ENCODE measurements at places on chromosomes 4 and X.

- no peak overlapping the region for H3K4me3 ChIP-seq
- no peaks in the 10 kb centered on the region for H3K4me1 ChIP-seq
- H3K36me3 ChIP-seq, result no peaks in the 10 kb centered on the region
- DNase-seq, result no peak
- H3K27me3 ChIP-seq, result no peaks in the 10 kb centered on the region
- no peak overlapping the region for H3K27ac ChIP-seq
Measured at GRCh38 chr4:81304871-81305270, 89.8 kb upstream of the PRKG2 start.

DNA sequence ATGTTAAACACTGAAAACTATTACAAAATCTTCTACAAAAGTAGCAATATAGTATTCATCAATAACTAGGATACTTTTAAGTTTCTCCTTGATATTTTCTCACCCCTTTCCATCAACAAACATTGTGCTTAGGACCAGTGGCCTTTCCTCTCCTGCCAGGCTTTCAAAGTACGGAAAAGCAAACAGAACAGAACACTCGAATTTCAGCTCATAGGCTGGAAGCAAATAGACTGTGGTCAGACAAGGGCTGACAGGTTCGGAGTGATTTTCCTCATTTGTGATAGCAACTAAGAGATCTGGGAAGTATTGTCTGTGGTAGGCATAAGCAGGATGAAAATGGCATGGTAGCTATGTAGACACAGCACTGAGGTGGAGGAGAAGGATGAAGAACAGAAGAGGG, 68.6 kb upstream of the SORBS2 start:
- no peak overlapping the region for H3K4me3 ChIP-seq
- H3K4me1 ChIP-seq, result no peaks in the 10 kb centered on the region
- H3K27ac ChIP-seq, result no peak overlapping the region
- DNase-seq, result no peak
- H3K36me3 ChIP-seq, result no peaks in the 10 kb centered on the region
- no peaks in the 10 kb centered on the region for H3K27me3 ChIP-seq

DNA sequence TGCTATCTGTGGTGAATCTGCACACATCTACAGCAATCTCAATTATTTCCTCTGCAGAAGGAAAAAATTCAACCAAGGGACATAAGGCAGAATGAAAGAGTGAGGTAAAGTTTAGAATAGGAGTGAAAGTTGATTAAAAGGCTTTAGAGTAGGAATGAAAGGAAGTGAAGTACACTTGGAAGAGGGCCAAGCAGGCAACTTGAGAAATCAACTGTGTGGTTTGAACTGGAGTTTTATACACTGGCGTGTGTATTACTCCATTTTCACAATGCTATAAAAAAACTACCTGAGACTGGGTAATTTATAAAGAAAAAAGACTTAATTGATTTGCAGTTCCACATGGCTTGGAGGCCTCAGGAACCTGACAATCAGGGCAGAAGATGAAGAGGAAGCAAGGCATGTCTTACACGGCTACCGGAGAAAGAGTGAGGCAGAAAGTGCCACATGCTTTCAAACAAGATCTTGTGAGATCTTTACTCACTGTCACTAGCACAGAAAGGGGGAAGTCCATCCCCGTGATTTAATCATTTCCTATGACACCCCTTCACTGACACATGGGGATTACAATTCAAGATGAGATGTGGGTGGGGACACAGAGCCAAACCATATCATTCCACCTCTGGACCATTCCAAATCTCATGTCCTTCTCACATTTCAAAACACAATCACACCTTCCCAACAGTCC, 234.8 kb downstream of the IL15 start:
- no peaks in the 10 kb centered on the region for H3K27me3 ChIP-seq
- no peaks in the 10 kb centered on the region for H3K4me1 ChIP-seq
- no peaks in the 10 kb centered on the region for H3K36me3 ChIP-seq
- no peak for DNase-seq
- H3K4me3 ChIP-seq, result no peak overlapping the region

GRCh38 chrX:125532411-125533089, 212.9 kb downstream of the TEX13C start:
- no peaks in the 10 kb centered on the region for H3K4me1 ChIP-seq
- no peak overlapping the region for H3K27ac ChIP-seq
- no peaks in the 10 kb centered on the region for H3K36me3 ChIP-seq
- no peaks in the 10 kb centered on the region for H3K27me3 ChIP-seq
- no peak overlapping the region for H3K4me3 ChIP-seq
- DNase-seq, result no peak

DNA sequence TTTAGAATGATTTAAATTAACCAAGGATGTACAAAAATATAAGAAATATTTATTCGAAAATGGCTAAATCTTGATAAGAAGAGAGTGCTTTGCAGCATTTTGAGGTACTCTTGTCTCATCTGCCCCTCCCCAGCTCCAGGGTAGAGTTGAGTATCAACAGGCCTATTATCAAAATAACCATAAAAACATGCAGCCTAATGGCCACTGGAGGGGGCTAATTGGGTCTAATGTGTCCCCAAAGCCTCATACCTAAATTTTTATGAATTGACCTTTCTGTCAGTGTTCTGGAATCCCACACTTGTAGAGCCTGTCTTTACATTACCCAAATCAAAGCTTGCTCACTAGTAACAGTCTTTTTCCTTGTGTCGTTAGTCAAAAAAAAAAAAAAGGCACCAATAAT, 544.9 kb upstream of the CPXCR1 start:
- no peaks in the 10 kb centered on the region for H3K27me3 ChIP-seq
- H3K36me3 ChIP-seq, result no peaks in the 10 kb centered on the region
- no peak overlapping the region for H3K27ac ChIP-seq
- peak; percentile 51 for DNase-seq

DNA sequence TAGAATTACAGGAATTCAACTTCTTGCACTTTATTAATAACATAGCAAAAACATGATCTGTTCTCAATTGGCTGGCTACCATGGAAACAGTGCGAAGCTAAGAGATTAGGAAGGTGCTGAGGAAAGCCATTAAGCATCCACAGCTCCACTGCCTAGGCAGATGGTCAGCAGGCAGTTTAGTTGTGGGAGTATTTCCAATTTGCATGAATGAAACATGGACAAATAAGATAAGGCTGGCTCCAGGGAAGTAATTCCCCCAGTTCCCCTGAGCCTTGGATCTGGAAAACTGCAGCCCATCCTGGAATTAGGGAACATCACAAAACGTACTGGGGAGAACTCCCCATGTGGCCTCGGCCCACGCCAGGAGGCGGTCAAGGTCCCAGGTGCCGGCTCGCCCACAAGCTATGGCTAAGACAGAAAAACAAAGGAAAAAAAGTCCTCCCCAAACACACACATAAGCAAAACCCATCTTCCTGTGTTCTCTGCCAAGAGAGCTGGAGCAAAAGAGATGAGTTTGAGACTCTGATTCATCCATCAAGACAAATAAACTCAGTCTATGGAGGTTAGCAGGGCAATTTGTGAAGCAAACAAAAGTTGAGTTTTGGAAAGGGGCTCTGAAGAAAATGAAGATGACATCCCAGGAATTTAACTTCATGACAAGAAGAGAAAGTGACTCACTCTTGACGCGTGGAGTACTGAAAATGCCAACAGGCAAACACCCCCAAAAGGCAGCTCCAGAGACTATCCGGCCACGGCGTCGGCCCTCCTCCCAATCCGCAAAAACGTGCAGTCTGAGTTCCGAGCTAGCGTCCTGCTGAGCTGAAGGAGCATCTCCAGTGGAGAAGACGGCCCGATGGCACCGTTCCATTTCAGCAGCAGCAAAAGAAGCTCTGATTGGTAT, 45.1 kb downstream of the IGFBP7 start:
- no peaks in the 10 kb centered on the region for H3K4me1 ChIP-seq
- no peak overlapping the region for H3K4me3 ChIP-seq
- no peak overlapping the region for H3K27ac ChIP-seq
- no peak for DNase-seq

GRCh38 chr4:159541143-159541542, 438.3 kb downstream of the RAPGEF2 start:
- H3K27ac ChIP-seq, result no peak overlapping the region
- H3K4me1 ChIP-seq, result no peaks in the 10 kb centered on the region
- no peak for DNase-seq
- no peaks in the 10 kb centered on the region for H3K27me3 ChIP-seq

DNA sequence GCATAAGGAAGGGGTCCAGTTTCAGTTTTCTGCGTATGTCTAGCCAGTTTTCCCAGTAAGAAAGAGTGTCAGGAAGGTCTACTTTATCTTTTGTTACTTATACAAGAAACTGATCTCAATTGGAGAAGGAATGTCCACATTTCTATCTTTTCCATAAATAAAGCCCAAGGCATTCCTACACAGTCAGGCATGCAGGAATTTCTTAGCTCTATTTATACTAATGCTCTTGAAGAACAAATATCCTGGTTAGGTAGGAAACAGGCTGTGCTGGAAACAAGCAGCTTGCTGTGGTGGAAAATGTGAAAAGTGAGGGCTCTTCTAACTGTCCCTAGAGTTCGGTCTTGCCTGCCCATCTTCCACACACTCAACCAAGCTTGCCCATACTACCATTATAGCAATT, 37.9 kb upstream of the PITX2 start:
- no peak overlapping the region for H3K4me3 ChIP-seq
- H3K4me1 ChIP-seq, result no peaks in the 10 kb centered on the region

GRCh38 chr4:153785910-153786721, 2.8 kb downstream of the SFRP2 start:
- H3K4me3 ChIP-seq, result no peak overlapping the region
- H3K4me1 ChIP-seq, result no peaks in the 10 kb centered on the region
- H3K27ac ChIP-seq, result no peak overlapping the region
- DNase-seq, result peak; percentile 68
- H3K27me3 ChIP-seq, result no peaks in the 10 kb centered on the region

- no peak overlapping the region for H3K4me3 ChIP-seq
- H3K36me3 ChIP-seq, result no peaks in the 10 kb centered on the region
- no peak overlapping the region for H3K27ac ChIP-seq
- no peaks in the 10 kb centered on the region for H3K27me3 ChIP-seq
- H3K4me1 ChIP-seq, result peaks cover 25% of the 10 kb centered on the region
Measured at GRCh38 chrX:9338986-9339385, 125.9 kb upstream of the TBL1X start.

GRCh38 chr4:94934864-94935263, 177.1 kb downstream of the BMPR1B start:
- no peak overlapping the region for H3K4me3 ChIP-seq
- no peak for DNase-seq
- H3K36me3 ChIP-seq, result no peaks in the 10 kb centered on the region
- H3K4me1 ChIP-seq, result no peaks in the 10 kb centered on the region
- no peak overlapping the region for H3K27ac ChIP-seq

GRCh38 chr4:125501090-125501489, 186.3 kb downstream of the FAT4 start:
- no peaks in the 10 kb centered on the region for H3K27me3 ChIP-seq
- H3K27ac ChIP-seq, result no peak overlapping the region
- no peaks in the 10 kb centered on the region for H3K4me1 ChIP-seq

GRCh38 chr4:118237531-118237930, 115.3 kb downstream of the PRSS12 start:
- no peaks in the 10 kb centered on the region for H3K4me1 ChIP-seq
- H3K36me3 ChIP-seq, result no peaks in the 10 kb centered on the region
- no peak overlapping the region for H3K4me3 ChIP-seq
- no peak for DNase-seq
- no peak overlapping the region for H3K27ac ChIP-seq

GRCh38 chr4:3285558-3286334, 7.1 kb upstream of the RGS12 start:
- no peaks in the 10 kb centered on the region for H3K36me3 ChIP-seq
- H3K4me1 ChIP-seq, result peaks cover 10% of the 10 kb centered on the region
- no peak for DNase-seq
- no peak overlapping the region for H3K27ac ChIP-seq
- no peak overlapping the region for H3K4me3 ChIP-seq
- H3K27me3 ChIP-seq, result no peaks in the 10 kb centered on the region

DNA sequence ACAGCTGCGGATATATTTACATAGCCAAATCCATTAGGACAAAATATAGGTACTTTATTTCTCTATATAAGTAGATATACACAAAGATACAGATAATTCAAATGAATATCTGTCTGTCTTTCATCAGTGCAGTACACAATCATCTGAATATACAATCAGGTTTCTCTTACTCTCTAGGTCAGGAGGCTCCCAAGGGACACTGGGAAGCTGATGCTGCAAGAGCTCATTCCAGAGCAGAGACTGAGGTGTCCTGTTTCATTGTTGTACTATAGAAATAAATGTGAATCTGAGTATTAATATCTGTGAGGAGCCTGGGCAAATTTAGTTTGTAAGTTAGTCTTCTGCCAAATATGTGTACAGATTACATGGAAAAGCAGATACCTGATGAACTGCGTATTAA, 4.2 kb downstream of the TLL1 start:
- peaks cover 4% of the 10 kb centered on the region for H3K27me3 ChIP-seq
- H3K36me3 ChIP-seq, result no peaks in the 10 kb centered on the region
- H3K27ac ChIP-seq, result no peak overlapping the region
- no peaks in the 10 kb centered on the region for H3K4me1 ChIP-seq
- no peak for DNase-seq

DNA sequence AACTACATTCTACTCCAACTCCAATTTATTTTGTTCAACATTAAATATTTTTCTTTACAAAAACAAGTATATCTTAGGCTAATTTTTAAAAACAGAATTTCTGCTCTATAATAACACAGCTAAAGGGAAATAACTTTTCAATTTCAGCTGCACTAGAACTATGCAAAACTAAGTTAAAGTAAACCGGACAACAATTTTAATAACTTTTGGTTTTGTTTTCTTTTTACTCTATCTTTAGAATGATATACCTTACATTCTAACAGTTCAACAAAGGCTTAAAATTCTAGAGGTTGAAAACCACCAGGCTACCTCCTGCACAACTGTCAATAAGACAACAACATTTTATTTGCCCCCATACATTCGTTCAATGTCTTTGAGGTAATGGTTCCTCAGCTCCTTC, 18.7 kb upstream of the KCNE5 start:
- H3K4me3 ChIP-seq, result no peak overlapping the region
- no peak for DNase-seq
- no peak overlapping the region for H3K27ac ChIP-seq
- H3K27me3 ChIP-seq, result no peaks in the 10 kb centered on the region
- H3K36me3 ChIP-seq, result no peaks in the 10 kb centered on the region

GRCh38 chr4:22493523-22493922, 22.3 kb downstream of the ADGRA3 start:
- H3K27me3 ChIP-seq, result no peaks in the 10 kb centered on the region
- DNase-seq, result no peak
- no peaks in the 10 kb centered on the region for H3K36me3 ChIP-seq
- no peak overlapping the region for H3K4me3 ChIP-seq

GRCh38 chr4:111991163-111991562, 154.1 kb upstream of the FAM241A start:
- H3K4me1 ChIP-seq, result peaks cover 10% of the 10 kb centered on the region
- H3K36me3 ChIP-seq, result no peaks in the 10 kb centered on the region
- no peak overlapping the region for H3K4me3 ChIP-seq

GRCh38 chrX:12789976-12790375, 1.2 kb upstream of the PRPS2 start:
- H3K4me1 ChIP-seq, result peaks cover 25% of the 10 kb centered on the region
- no peaks in the 10 kb centered on the region for H3K27me3 ChIP-seq
- H3K36me3 ChIP-seq, result no peaks in the 10 kb centered on the region
- DNase-seq, result no peak
- no peak overlapping the region for H3K27ac ChIP-seq
- H3K4me3 ChIP-seq, result no peak overlapping the region

- peak; percentile 73 for DNase-seq
- no peaks in the 10 kb centered on the region for H3K27me3 ChIP-seq
- H3K4me1 ChIP-seq, result peaks cover 98% of the 10 kb centered on the region
- no peaks in the 10 kb centered on the region for H3K36me3 ChIP-seq
Measured at GRCh38 chr4:42643685-42644084, 13.2 kb downstream of the ATP8A1 start.
